DMS79 (cell line): ENCODE measurements at places on chromosomes 2 and 18.

- no peak for DNase-seq
These were observed 135.9 kb upstream of the ARL4C start for GRCh38 chr2:234632527-234633391.

GRCh38 chr2:208916881-208917280 lies 507.0 kb upstream of the MAP2 start:
- no peak for DNase-seq

DNA sequence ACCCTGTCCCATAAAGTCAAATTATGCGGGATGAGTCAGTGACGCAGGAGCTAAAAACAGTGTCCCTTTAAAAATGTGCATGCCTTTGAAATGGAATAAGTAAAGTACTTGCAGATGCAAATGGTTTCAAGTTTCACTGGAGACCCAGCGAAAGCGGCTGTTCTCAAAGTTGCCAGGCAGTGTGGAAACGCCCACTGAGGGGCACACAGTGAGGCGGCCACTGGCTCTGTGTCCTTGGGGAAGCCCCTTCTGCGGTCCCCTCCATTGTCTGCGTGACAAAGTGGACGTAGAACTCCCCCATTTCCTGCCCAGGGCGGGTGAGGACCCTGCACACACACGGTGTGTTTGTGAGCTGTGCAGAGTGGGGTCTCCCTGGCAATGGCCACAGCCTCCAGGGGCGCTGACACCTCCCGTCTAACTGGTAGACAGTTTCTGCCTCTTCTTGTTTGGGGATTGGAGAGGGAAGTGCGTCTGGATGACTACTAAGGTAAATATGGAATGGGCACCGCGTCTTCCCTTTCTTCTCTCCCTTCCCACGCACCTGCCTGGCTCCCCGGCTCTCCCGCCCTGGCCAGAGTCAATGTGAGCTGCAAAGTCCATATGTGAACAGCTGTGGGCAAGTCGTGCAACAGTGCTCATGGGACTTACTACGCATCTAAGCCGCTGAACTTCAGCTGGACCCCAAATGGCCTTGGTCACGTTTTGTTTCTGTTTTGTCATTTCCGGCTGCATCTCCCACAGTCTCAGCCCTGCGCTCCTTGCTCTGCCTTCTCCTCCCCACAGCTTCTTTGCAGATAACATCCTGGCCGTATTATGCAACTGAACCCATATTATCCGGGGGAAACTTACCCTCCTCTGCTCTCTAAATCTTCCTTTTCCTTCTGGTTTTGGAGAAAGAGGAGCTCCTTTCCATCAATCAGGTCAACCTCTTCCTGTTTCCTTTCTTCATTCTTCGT lies 33.7 kb upstream of the ZNF516 start:
- no peak for DNase-seq

DNA sequence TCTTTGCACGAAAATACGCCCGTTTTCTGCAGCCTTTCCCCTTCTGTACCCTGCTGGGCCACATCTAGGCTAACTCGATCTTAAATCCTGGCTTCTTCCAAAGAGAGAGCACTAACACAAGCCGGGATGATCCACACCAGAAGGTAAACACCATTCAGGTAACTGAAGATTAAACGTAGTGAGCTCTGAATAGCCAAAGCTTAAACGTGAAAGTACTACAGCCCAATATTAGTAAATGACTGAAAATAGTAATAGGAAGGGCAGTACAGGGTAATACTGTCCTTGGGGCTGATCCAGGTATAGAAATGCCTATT lies 422 bp upstream of the MRPL53 start:
- DNase-seq: no peak

DNA sequence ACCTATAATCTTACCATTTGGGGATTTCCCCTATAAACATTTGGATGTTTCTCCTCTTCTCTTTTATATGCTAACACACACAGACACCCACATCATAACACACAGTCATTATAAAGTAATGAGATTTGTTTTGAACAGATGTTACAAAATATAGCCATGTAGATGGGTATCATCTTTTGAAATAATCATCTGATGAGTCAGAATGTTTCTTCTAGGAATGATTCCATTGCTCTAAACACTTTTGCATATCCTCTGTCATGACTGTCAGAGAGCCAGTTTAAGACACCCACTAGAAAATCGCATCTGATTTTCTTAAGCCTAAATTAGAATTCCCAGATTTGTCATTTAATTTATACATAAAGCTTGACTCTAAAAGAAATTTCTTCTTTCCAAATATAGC lies 442.6 kb downstream of the CMPK2 start:
- DNase-seq: no peak

GRCh38 chr2:33062665-33063250 lies 116.0 kb downstream of the LTBP1 start:
- no peak for DNase-seq

DNA sequence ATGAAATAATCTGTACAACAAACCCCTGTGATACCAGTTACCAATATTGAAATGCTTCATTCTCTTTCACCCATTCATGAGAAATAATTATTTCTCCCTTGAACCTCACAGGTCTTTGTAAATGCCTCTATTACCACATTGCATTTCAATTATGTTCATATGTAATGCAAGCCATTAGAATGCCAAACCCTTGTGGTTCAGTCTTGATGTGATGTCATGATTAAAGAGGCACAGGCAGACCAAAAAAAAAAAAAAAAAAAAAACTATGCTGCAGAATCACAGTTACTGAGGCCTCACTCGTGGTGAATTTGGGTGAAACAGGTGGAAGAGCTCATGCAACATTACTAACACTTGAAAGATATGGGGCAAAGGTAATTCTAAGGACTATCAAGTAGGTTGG lies 9.4 kb upstream of the EPG5 start:
- no peak for DNase-seq

DNA sequence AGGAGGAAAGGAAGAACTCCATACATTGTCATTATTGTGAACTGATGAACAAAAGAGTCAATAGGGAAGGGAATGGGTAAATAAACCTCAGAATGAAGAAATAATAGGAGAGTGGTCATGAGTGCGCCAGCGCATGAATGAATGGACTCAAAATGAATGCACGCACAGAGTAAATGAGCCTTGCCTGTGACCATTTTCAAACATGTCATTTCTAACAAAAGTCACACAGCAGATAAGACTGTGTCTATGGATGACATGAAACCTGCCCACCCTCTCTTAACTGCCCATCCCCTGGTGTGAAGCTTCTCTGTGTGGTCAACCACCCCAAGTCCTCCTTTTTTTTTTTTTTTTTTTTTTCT lies 121.1 kb upstream of the TEX51 start:
- no peak for DNase-seq

GRCh38 chr2:16713011-16713423 lies 47.4 kb upstream of the CYRIA start:
- DNase-seq: no peak

- DNase-seq: peak; percentile 38
These were observed 5.8 kb upstream of the MEIS1 start for GRCh38 chr2:66428986-66429612.

DNA sequence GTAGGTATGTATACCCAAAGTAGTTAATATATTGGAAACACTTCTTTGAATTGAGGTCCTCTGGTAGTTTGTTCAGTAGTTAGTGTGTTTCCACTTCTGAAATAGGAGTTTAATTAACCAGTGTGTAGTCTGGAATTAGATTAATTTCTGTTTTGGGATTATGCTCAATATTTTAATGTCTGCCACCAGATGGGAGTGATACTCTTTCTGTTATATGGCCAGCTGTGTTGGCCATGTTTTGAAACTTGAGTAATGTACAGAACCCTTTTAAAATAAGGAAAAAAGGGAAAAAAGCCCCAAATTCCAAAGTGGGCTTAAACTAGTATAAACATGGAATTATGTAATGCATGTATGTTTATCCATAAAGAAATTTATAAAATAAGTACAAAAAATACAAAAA lies 147.7 kb downstream of the CTNNA2 start:
- no peak for DNase-seq

GRCh38 chr2:46855805-46856204 lies 59.8 kb downstream of the MCFD2 start:
- no peak for DNase-seq

DNA sequence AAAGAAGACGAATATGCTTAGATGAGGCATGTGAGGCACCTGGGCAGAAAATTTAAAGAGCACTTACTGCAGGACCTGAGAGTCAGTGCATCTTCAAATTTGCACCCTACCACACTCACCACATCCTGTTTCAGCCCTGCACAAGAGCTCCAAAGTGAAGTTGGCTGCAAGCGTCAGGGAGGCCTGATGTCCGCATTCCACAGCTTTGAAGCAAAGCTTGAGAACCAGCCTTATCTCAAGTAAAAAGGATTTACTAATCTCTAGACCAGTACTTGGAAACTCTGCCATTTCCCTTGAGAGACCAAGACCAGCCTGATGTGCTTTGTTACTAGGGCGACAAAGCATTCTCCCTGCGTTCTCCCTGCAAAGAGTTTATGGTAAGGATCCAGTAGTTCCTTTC lies 3.4 kb upstream of the ASNSD1 start:
- no peak for DNase-seq

DNA sequence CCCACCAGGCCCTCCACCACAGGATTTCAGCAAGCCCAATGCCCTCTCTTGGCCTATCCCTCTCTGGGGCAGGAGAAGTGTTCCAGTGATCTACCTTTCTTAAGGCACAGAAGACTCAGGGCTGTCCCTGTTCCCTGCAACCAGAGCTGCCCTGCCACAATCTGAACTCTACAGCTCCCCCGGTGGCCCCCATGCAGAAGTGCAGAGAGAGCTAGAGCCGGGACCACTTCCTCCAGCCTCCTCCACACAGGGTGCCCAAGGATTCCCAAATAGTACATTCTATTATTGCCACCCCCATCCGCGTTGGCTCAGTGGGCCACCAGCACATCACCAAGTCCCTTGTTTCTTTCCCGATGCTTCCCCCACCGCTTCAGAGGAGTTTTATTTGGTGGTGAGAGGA lies 114.8 kb upstream of the PTPRM start:
- no peak for DNase-seq

DNA sequence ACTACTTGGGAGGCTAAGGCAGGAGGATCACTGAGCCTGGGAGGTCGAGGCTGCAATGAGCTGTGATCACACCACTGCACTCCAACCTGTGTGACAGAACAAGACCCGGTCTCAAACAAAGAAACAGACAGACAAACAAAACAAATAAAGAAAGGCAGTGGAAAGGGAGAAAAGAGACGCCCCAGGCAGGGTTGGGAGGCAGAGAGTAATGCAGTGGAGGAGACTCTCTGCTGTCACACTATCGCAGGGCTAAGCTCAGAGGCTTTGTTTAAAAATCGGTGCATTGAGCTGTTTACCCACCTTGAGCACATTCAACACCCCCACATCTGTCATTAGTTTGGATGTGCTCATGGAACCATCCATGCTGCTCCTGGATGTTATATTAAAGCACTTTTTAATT lies 84.2 kb upstream of the RMP24 start:
- no peak for DNase-seq

- peak; percentile 29 for DNase-seq
These were observed 2.5 kb downstream of the TLK1 start for GRCh38 chr2:171158036-171158789.

- no peak for DNase-seq
These were observed 106.6 kb upstream of the CYP1B1 start for GRCh38 chr2:38182492-38183003.

DNA sequence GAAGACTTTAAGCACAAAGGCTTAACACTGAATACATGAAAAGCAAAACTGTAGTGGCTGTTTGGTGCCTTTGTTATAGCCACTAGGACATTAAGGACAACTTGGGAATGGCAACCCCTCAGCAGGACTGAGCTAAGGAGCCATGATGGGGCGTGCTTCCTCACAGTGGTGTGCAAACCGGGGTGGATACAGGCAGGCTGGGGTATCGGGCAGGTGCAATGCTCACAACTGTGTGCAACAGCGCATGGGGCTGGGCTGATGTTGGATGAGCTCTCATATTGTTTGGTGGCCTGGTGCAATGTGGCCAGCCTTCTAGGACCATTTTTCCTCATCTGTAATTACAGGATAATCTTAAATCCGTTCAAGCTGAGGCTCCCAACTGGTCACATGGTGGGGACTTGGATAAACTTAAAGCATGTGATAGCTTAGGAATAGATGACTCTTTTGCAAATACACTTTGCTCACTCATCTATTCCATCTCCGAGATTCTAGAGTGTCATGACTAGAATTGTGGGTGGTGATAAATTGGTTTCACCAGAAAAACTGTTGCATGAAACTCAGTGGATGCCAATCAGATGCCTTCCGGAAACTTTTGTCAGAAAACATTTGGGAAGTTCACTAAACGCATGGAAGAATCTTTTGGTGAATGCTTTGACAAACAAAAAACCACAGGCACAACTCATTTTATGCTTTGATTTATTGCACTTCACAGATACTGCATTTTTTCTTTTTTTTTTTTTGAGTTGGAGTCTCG lies 116.5 kb downstream of the PXDN start:
- no peak for DNase-seq

- no peak for DNase-seq
These were observed 75.8 kb downstream of the KIDINS220 start for GRCh38 chr2:8761529-8762164.

GRCh38 chr2:71713581-71714580 lies 260.5 kb downstream of the DYSF start:
- no peak for DNase-seq

GRCh38 chr18:12615748-12616147 lies 42.2 kb downstream of the SPIRE1 start:
- DNase-seq: no peak

- DNase-seq: no peak
These were observed 222.7 kb downstream of the CD226 start for GRCh38 chr18:69725009-69725408.

- no peak for DNase-seq
These were observed 24.3 kb upstream of the FAP start for GRCh38 chr2:162267496-162267895.

- no peak for DNase-seq
These were observed 14.9 kb upstream of the SNED1 start for GRCh38 chr2:240983361-240983995.

- DNase-seq: no peak
These were observed 93.5 kb downstream of the DYSF start for GRCh38 chr2:71546777-71547281.

GRCh38 chr18:74353169-74353775 lies 37.6 kb downstream of the C18orf63 start:
- no peak for DNase-seq
